ENCODE measurements at places on chromosomes 4 and X.

- no peak for DNase-seq
Measured at GRCh38 chr4:180169966-180170365, 2073.2 kb upstream of the TENM3 start.

DNA sequence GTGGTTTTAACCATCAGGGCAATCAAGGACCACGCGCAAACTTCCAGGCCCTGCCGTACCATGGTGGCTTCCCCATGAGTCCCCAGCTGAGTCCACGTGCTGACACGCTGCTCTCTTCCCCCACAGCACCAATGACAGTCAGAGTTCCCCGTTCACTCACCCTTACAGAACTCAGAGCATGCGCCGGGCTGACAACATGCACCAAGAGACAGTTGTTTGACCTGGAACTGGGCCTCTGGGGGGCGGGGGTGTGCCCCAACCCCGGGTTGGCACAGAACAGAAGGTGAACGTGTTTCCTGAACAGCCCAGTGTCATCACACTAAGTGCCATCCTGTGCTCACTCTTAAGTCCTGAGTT is 29.4 kb downstream of the IRF2 start:
- DNase-seq, result no peak

GRCh38 chr4:73450398-73451004 is 14.5 kb downstream of the AFP start:
- peak; percentile 73 for DNase-seq

GRCh38 chrX:136272325-136272724 is 21.1 kb upstream of the MAP7D3 start:
- DNase-seq, result peak; percentile 17

GRCh38 chr4:25058796-25059195 is 28.1 kb upstream of the LGI2 start:
- DNase-seq, result no peak

- peak; percentile 93 for DNase-seq
Measured at GRCh38 chr4:56908206-56909085, 746 bp downstream of the REST start.

DNA sequence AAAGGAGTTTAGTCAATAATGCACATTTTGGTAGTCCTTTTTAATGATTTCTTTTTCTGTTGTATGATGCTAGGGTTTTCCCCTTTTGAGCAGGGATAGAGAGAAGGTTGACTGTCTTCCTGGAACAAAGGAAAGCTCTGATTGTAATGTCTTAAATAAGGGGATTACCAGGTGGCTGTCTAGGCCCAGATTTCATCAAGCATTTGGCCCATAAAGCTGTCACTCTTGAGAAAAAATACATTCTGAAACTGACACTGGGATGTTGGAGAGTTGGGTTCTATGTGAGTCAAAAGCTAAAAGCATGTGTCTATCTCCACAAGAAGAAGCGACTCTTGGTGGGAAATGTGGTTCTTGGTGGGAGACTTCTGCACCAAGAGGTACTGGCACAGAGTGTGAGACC is 26.4 kb downstream of the KIAA1210 start:
- no peak for DNase-seq

DNA sequence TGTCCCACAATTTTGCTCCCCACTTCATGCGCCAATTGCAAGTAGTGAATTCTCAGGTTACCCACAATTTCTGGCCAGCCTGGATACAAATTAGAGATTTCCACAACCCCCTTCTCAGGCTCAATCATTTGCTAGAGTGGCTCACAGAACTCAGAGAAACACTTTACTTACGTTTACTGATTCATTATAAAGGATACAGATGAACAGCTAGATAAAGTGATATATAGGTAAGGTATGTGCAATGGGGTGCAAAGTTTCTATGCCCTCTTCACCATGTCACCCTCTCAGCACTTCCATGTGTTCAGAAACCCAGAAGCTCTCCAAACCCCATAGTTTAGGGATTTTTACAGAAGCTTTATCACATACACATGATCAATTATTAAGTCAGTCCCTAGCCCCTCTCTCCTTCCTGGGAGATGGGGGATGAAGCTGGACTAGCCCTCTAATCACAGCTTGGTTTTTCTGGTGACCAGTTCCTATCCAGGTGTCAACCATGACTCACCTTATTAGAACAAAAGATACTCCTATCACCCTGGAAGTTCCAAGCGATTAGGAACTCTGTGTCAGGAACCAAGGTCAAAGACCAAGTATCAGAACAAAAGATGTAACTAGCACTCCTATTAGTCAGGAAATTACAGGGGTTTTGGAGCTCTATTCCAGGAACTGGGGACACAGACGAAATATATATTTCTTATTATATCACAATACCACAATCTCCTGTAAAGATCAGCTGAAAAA is 33.5 kb upstream of the PRRG1 start:
- no peak for DNase-seq

GRCh38 chr4:106676173-106676921 is 307.8 kb upstream of the GIMD1 start:
- peak; percentile 49 for DNase-seq

GRCh38 chrX:101241531-101241930 is 21.9 kb downstream of the DRP2 start:
- no peak for DNase-seq

DNA sequence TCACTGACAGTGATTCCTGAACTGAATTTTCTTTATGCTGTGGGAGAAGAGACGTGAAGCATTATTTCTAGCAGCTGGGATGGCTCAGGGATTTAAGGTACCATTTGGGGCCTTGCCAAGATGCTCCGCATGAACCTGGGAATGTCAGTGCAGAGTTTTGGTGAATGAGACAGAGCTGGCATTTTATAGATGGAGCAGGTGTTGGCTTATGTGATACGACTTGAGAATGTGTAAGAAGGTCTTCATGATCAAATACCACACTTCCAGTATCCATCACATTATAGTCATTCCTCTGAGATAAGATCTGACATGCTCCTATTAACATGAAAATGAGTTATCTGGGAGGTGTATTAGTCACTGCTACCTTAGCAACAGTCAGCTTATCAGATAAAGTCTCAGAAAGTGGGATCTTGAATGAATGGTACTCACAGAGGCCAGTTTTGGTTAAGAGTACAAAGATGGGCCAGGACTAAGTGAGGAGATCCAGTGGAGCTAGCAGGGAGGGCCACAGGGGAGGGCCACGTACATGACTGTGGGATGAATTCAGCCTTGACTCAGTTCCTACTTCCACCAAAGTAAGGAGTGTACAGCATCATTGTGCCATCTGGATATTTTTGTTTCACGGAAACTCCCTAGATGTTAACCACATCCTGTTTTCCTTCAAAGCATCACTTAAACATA is 116.7 kb downstream of the SPCS3 start:
- DNase-seq, result peak; percentile 65

DNA sequence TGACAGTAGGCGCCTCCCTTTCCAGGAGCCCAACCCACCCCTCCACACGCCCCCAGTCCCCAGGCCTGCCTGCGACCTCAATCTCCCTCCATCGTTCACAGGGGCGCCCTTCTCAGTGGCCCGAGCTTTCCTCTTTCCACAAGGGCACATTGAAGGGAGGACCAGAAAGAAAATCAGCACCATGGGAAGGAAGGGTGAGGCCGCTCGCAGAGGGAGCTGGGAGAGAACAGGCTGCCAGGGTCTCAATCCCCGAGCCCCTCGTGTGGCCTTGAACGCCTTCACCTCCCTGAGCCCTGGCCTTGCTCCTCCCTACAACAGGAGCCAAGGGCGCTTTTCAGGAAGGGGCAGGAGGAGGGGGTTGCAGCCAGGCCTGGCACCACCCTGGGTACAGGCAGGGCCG is 66.5 kb downstream of the WFS1 start:
- DNase-seq, result no peak

DNA sequence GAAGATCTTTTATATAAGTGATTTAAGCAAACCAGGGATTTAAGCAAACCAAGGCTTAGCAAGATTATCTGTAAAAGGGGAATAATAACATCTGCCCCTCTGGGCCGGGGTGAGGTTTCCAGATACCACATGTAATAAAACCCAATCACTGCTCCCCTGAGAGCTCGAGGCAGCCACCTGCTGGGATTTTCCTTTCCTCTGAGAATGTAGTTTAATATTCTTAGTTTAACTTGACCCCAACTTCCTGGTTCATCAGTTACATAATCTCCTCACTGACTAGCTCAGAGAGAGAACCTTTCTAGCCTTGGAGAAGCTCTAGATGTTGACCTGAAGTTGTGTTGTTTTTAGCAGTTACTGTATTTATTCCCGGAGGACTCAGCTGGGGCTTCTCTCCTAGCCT is 322.4 kb downstream of the ARHGAP10 start:
- DNase-seq, result no peak

DNA sequence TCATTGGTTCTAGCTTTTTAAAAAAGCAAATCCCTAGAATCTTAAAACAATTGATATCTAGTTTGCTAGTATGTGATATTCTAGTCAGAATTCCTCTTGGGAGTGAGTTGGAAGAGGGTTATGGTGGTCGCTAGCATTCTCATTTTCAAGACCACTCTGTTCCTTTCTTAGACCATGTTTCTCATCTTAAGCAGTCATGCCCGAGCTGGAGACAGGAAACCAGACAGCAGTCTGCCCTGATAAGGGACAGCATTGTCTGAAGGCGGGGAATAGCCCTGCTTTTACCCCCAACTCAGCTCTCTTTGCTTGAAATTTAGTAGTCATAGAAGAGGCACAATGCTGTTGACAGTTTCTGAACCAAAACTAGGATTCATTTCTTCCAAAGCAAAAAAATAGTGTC is 5.2 kb downstream of the KLF3 start:
- no peak for DNase-seq

DNA sequence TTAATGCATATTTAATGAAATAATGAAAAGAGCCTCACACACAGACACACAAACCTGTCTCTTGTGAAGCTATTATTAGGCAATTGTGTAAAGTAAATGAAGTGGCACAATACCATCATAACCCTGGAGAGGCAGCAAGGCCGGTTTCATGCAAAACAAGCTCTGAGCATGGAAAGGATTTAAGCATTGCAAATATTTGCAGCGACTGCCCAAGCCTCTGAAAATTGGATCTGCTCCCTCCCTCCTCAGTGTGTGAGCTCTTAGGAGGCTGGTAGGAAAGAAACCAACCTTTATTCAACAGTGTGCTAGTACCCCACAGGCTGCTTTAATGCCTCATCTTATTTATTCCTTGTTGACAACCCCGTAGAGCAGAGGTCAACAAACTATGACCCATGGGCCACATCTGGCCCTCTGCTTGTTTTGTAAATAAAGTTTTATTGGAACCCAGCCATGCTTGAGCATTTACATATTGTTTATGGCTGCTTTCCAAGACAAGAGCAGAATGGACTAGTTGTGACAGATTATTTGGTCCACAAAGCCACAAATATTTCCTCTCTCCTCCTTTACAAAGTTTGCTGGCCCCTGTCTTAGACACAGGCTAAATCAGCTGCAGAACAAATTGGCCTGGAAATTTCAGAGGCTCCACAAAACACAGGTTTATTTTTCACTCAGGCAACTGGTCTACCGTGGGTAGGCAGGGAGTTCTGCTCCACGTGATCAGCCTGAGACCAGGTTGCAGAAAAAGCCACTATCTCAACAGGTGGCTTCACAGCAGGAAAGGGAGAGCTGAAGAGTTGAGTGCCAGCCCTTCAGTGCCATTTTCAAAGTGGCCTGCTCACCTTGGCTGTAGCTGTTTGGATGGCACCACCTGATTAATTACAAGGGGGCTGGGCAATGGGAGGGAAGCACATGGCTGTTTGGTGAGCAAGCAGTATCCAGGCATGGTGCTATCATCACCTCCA is 16.8 kb downstream of the RS1 start:
- no peak for DNase-seq

- DNase-seq, result no peak
Measured at GRCh38 chr4:172844556-172844955, 324.1 kb upstream of the GALNT7 start.

DNA sequence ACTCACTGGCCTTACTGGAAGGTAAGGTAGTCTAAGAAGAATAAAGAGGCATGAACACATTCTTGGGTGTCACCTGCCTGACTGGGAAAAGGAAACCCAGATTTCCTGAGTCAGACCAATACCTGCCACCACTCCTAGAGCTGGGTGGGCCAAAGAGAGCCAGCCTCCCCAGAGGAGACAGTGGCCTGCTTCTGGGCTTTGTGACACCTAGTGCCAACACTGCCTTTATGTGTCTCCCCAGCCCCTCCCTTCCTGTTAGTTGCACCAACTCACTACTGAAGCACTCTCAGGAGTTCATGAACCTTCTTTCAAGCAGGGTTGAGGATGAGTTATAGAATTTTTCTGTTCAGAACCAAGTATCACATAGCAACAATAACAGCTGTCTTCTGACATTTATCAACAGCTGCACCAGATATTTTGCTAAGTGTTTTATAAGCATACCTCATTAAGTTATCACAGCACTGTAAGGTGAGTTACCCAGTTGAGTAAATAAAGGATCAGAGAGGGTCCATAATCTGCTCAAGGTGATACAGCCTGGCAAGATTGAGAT is 77.6 kb upstream of the ETNPPL start:
- no peak for DNase-seq

DNA sequence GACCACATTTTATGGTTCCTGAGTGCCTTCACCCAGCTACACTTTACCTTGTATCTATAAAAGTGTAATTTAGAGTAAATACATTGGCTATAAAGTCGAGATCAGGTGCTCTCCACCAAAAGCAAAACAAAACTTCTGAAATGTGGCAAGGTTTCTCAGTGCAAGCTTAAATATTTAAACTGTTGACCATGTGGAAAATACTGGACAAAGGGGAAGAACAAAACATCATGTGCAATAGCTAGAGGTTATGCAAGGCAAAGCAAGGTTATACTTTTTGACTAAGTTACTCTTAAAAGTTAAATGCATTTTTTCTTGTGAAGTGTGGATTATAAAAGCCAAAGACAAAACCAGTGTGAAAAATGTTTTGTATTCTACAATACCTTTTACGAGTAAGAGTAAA is 55.9 kb downstream of the UGT2A2 start:
- no peak for DNase-seq

DNA sequence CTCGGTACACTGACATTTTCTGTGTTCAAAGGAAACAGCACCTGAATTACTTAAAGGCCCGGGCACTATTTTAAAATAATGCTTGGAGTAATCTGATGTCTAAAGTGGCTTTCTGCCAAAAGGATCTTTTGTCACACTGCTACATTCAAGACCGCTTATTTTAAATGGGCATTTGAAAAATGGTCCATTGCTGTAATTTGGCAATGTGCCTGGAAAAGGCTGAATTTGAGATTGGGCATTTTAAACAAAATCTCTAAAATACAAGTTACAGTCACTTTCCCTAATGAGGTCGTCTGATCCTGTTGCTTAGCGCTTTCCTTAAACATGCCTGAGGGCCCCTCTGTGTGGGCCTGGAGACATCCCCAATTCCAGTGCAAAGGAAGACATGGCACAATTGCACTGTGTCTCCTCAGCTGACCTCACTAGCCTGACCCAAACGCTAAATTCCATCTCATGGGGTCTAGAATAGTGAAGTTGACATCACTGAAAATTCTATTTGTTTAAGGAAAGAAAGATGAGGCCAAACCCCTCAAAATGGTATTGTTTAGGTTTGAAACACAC is 214.2 kb downstream of the GPC3 start:
- no peak for DNase-seq

GRCh38 chrX:103073467-103073866 is 9.5 kb upstream of the BEX1 start:
- no peak for DNase-seq

DNA sequence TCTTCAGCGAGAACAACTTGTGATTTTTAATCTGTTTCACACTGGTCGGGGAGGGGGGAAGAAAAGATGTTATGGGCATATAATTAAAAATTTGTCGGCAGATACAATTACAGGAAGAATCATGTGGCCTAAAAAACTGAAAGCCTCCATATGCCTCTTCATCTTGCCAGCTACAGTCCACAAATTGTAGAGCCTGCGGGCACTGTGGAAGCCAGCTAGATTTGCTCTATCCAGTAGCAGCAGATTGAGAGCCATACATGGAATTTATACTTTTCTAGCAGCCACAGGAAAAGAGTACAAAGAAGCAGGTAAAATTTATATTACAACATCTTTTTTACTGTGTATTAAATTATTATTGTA is 147.3 kb downstream of the TBL1X start:
- no peak for DNase-seq
